ENCODE measurements at places on chromosomes 1 and 21.

DNA sequence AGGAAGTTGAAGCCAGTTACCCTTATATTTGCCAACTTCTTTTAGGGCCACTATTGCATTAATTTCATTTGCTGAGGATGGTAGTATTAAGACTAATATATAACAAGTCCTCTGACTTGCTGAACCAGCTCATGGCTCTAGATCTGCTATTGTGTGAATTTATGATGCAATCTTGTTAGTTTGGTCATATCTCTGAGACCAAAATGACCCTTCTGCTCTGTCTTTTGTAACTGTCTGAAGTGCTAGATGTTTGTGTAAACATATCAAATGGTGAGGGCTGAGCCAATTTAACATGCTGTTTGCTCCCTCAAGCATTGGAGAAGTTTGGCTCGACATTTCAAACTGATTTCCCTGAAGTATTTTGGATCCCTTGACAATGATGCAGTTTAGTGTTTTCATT is 106.9 kb upstream of the PTGFR start:
- DNase-seq = no peak

GRCh38 chr1:10479296-10479695 is 4.5 kb downstream of the PEX14 start:
- DNase-seq = no peak

- DNase-seq = no peak
These were observed 23.0 kb downstream of the NID1 start for GRCh38 chr1:236041631-236042618.

DNA sequence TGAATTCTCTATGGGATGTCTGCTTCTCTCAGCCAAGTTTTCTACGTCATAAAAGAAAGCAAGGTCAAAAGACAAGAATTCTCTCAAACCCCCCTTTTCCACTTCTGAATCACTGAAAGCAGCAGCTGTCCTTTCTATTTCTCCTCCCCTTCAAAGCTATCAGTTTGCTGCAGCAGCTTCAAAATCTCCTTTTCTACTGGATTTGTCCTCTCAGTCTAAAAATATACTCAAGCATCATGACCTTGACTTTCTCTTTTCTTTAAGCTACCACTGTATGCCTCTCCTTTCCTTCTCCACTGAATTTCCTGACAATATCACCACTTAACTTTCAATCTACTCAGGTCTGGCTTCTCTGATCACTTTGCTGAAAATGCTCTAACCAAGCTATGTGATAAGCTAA is 1.9 kb downstream of the WDR64 start:
- no peak for DNase-seq

DNA sequence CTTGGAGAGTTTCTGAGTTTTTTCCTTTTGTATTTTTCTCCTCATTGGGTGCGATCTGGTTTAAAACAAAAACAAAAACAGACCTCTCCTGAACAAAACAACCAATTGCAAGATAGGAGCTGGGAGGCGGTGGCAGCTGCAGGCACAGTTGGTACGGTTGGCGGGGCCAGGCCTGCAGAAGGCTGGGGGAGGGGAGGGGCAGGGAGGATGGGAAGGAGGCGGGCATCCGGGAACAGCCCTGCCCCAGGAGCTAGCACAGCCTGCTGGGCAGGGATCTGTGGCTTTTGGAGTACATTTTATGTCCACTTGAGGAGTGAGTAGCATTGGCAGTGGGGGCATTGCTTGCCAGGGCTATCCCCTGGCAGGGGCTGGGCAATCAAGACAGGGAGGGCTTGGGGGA is 5.2 kb downstream of the CAPN9 start:
- DNase-seq = peak; percentile 89

DNA sequence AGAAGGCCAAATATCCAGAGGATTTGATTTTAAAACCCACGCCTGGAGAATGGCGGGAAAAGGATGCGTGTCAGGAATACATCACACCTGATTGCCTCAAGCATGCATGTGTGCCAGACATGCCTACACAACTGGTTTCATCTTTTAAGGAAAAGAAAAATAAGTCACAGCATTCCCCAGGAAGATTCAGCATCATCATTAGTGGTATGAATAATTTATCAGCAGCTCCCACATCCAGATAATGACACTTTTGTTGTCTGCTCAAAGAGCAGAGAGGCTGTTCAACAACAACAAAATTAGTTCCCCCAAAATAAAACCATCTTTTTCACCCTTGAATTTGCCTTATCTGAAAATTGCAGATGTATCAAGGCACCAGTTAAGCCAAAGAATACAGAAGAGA is 328.6 kb upstream of the C1orf87 start:
- DNase-seq = no peak

GRCh38 chr1:221217029-221217428 is 337.8 kb downstream of the HLX start:
- DNase-seq = no peak

DNA sequence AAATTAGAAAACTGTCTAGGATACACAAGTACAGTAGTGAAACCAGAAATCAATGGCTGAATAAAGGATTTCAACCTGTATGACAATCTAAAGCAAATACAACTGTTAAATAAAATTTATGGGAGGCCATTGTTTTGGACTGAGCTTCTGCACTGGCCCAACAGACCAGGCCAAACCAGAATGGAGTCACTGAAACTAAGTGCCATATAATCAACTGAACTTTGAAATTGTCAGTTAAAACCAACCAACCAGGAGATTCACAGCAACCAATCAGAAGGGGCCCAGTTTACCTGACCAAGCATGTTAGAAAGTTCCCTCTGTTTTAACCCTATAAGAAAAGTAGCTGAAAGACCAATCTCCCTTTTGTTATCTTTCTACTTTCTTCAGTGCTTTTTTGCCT is 30.5 kb upstream of the SOAT1 start:
- peak; percentile 37 for DNase-seq

- DNase-seq = no peak
These were observed 25.4 kb upstream of the CGN start for GRCh38 chr1:151485685-151486255.

- no peak for DNase-seq
These were observed 24.2 kb downstream of the SPRTN start for GRCh38 chr1:231362325-231362724.

DNA sequence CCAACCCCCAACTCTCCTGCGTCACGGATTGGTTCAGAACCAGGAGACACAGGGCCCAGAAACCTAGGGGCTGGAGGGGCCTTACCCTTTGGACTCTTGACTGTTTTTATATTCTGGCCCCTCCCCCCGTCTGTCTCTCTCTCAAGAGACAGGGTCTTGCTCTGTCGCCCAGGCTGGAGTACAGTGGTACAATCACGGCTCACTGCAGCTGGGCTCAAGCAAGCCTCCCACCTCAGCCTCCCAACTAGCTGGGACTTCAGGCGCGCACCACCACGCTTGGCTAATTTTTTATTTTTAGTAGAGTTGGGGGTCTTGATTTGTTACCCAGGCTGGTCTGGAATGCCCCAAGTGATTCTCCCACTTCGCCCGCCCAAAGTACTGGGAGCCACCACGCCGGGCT is 52.5 kb downstream of the PRKCZ start:
- no peak for DNase-seq

GRCh38 chr1:234973426-234974250 is 155.0 kb downstream of the TOMM20 start:
- no peak for DNase-seq

GRCh38 chr1:103941086-103941485 is 191.4 kb downstream of the AMY1C start:
- no peak for DNase-seq

DNA sequence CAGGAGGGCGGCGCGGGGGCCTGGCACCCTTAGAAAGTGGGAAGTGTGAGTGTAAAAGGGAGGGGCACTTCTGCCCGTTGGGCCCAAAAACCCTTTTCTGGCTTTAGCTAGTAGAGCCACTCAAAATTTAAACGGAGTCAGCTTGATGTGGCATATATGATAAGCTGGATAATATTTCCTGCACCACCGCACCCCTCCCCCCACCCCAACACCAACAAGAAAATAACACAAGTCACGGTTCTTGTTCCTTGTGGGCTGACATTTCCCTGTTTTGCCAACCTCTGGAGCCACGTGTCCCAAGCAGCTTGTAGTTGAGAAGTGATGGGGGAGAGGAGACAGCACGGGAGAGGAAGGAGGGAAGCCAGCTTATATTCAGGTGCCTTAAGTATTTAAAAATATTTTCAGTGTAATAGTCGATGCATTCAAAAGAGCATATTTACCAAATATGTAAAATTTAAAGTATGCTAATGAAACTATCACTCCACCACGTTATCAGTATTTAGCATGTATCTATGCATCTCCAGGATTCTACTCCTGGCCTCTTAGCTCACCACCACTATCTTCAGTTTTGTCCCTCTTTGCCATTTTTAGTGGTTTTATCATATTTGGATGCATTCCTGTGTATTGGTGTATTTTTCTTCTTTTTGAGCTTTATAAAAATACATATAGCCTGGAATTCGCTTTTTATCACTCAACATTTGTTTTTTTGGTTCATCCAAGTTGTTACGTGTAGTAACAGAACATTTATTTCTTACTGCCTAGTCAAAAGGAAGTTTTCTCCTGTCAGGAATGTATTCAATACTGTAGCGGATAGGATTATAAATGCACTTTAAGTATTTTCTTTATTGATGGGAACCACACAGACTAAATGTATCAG is 773 bp upstream of the DDX59 start:
- peak; percentile 61 for DNase-seq

- no peak for DNase-seq
These were observed 65.7 kb upstream of the CACHD1 start for GRCh38 chr1:64404202-64404601.

DNA sequence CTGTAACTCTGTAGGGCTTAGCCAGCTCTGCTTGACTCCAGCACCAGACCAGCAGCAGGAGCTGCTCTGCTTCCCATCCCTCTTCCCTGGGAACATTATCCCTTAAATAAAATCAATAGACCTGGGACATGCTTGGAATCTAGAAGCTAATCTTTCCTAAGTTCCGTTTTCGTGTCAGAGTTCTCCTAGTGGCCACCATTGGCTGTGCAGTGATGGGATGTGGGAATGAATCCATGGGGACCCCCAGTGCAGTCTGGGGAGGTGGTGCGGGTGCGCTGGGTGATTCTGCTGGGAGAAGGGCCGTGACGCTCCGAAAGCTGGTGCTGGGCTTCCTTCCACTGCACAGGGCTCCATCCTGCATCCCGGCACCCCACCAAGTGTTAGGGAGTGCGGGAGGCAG is 202.7 kb downstream of the CAMTA1 start:
- DNase-seq = no peak

- DNase-seq = peak; percentile 67
These were observed 23.2 kb downstream of the INTS7 start for GRCh38 chr1:212012034-212012740.

GRCh38 chr1:108117945-108118902 is 81.9 kb downstream of the SLC25A24 start:
- DNase-seq = no peak

DNA sequence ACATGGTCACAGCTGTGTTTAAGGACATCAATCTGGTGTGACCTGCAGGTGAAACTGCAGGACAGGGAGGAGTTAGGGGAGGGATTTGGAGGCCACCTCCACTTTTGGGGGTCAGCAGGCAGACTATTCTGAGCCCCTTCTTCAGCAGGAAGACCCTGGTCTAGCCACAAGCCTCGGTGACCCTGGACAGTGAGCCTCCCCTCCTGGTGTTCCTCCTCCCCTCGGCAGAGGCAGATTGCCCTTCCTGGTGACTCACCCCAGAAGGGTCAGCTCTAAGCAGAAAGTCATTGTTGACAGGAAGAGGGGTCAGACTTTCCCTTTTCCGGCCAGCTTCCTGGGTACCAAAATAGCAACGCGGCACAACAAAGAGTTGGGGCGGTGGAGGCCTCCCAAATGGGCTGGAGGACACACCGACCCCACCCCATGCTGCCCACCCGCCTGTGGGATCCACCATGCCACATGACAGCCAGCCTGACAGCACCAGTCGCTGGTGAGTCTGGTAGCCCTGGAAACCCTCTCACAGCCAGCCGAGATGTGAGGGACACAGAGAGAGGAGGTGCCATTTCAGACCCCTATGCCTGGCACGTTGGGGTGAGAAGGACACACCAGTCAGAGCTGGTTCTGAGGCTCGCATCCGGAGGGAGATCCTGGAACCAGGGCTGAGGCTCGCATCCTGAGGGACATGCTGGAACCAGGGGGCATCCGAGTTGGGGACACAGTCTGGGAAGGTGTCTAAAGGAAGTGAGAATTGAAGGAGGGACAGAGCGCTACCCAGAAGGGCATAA is 14.7 kb upstream of the CSF1 start:
- no peak for DNase-seq

GRCh38 chr1:201461645-201462441 is 7.1 kb downstream of the PHLDA3 start:
- peak; percentile 67 for DNase-seq

GRCh38 chr1:89815611-89816010 is 5.2 kb upstream of the LRRC8D start:
- DNase-seq = no peak

GRCh38 chr1:245131026-245131393 is 23.8 kb upstream of the KIF26B start:
- no peak for DNase-seq

GRCh38 chr1:218700666-218701065 is 355.5 kb downstream of the TGFB2 start:
- no peak for DNase-seq

GRCh38 chr1:115642168-115643072 is 650 bp downstream of the VANGL1 start:
- peak; percentile 74 for DNase-seq

DNA sequence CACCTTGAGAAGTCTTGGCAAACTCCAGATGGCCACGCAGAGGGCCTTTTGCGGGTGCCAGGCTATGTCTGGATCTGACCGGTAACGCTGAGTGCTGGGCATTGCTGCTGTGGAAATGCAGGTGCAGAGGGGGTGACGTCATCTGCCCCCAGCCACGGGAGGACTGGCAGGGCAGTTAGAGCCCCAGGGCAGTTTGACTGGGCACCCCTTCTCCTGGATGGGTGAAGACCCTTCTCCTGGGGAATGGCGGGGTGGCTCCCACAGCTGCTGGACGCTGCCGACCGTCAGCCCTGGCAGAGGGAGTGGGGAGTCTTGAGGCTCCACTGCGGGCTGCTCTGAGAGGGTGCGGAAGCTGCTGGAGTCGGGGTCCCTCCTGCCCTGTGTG is 12.6 kb upstream of the EDN2 start:
- no peak for DNase-seq

GRCh38 chr1:168422203-168422847 is 121.5 kb downstream of the XCL2 start:
- no peak for DNase-seq

Measured in colonic mucosa (tissue), 4 donors.